BE2C (cell line): ENCODE measurements at places on chromosomes 3 and 15.

- no peak for DNase-seq
Observed at GRCh38 chr3:186746008-186746407, 28.8 kb downstream of the KNG1 start.

DNA sequence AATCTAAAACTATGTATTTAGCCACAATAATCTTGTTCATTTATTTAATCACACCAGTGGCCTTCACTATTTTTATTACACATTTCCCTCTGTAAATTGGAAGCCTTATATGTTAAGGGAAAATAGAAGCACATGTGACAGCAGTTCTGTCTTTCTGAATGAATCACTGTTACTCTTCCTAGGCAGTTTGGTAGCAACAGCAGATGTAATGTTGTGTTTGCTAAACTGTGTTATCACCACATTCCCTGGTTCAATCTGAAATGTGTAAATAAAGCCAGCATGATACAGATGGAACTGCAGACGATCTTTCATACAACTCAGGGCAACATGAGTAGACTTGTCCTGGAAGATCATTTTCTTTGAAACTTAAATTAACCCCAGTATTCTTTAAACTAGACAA is 220.1 kb downstream of the MCTP2 start:
- no peak for DNase-seq

- no peak for DNase-seq
Observed at GRCh38 chr3:127103080-127103479, 89.9 kb upstream of the PRR23E start.

DNA sequence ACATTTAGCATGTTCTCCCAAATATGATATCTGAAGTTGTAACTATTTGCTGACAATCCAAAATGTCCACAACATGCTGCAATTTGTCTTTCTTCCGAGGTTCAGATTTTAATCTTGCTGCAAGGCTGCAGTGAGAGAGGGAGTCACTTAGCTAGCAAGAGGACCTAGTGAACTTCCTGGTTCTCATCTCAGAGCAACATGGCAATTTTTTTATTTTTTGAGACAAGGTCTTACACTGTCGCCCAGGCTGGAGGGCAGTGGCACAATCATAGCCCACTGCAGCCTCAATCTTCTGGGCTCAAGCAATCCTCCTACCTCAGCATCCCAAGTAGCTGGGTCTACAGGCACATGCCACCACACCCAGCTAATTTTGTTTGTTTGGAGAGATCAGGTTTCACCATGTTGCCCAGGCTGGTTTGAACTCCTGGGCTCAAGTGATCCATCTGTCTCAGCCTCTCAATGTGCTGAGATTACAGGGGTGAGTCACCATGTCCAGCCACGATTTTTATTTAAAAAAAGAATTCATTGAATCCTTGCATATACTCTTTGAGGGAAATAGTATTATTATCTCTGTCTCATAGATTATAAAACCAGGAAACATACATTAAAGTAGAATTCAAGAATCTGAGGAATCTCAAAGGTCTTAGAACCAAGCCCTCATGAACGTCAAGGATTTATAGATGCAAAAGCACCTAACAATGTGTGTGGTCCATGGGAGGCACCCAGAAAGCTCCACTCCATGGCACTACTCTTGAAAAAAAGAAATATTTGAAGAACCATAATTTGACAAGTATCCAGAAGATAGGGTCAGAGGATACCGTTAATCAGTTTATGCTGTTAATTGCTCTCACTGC is 9.1 kb downstream of the HDC start:
- DNase-seq, result no peak
